ENCODE measurements at places on chromosomes 2 and 18. TPM values are rescaled to one million over a fixed set of nuclear protein-coding genes. Genes with fewer than 3 reads are reported as not detected.
A peak's percentile ranks its signal among the peaks of the same experiment; 100 is the strongest.

- no peaks in the 10 kb centered on the region for H3K27me3 ChIP-seq
- H3K4me3 ChIP-seq, result no peak overlapping the region
- H3K27ac ChIP-seq, result no peak overlapping the region
- H3K36me3 ChIP-seq, result no peaks in the 10 kb centered on the region
- DNase-seq, result no peak
Measured at GRCh38 chr2:122081751-122082150, 326.3 kb downstream of the TSN start.

DNA sequence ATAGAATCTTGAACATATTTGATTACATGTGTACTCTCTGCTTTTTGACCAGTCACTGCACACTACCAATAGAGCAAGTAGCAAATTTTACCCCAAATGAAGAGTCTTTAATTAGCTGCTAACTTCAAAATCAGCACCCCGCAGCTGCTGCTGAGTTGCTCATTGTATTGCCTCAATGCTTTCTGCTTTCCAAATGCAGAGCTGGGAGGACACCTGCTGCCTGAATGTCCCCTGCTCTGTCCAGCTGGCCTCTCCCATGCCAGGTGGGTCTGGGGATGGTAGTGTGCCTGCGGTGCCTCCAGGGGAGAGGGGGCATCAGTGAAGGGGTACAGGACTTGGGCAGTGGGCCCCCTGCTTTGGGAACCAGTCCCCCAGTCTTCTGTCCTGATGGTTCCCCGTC lies 184.8 kb downstream of the PRKCE start:
- H3K27me3 ChIP-seq, result no peaks in the 10 kb centered on the region
- H3K27ac ChIP-seq, result no peak overlapping the region
- no peaks in the 10 kb centered on the region for H3K36me3 ChIP-seq
- DNase-seq, result no peak
- H3K4me1 ChIP-seq, result no peaks in the 10 kb centered on the region

DNA sequence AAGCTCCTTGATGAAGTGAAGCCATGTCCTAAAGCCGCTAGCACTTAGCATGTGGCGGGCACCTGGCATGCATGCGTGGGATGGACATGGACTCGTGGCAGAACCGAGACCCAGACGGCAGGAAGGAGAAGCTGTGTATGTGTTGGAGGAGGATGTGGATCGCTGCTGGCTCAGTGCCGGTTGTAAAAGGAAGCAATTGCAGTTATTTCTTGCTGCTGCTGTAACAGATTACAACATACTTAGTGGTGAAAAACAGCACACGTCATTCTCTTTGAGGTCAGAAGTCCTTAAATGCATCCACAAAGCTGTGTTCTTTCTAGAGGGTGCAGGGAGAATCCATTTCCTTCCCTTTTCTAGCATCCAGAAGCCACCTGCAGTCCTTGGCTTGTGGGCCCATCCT lies 74.6 kb downstream of the AGAP1 start:
- H3K4me1 ChIP-seq, result no peaks in the 10 kb centered on the region
- H3K27ac ChIP-seq, result no peak overlapping the region
- no peak overlapping the region for H3K4me3 ChIP-seq
- H3K27me3 ChIP-seq, result no peaks in the 10 kb centered on the region
- no peaks in the 10 kb centered on the region for H3K36me3 ChIP-seq

Gene IL1R2
- total RNA-seq, result 0.85 TPM

- DNase-seq, result no peak
- H3K36me3 ChIP-seq, result no peaks in the 10 kb centered on the region
- peak overlapping the region; percentile 18 for H3K27ac ChIP-seq
- H3K4me3 ChIP-seq, result no peak overlapping the region
- H3K27me3 ChIP-seq, result no peaks in the 10 kb centered on the region
Measured at GRCh38 chr2:10307561-10308156, 5.0 kb downstream of the HPCAL1 start.

GRCh38 chr2:25497918-25498407 lies 156.2 kb upstream of the DNMT3A start:
- H3K36me3 ChIP-seq, result no peaks in the 10 kb centered on the region
- H3K4me1 ChIP-seq, result no peaks in the 10 kb centered on the region
- H3K27me3 ChIP-seq, result no peaks in the 10 kb centered on the region
- H3K4me3 ChIP-seq, result no peak overlapping the region
- H3K27ac ChIP-seq, result no peak overlapping the region
- no peak for DNase-seq

GRCh38 chr2:12678186-12678585 lies 38.5 kb upstream of the TRIB2 start:
- DNase-seq, result no peak
- no peak overlapping the region for H3K4me3 ChIP-seq
- H3K27ac ChIP-seq, result no peak overlapping the region

GRCh38 chr18:33424266-33424946 lies 16.1 kb downstream of the CCDC178 start:
- no peaks in the 10 kb centered on the region for H3K4me1 ChIP-seq
- H3K27ac ChIP-seq, result no peak overlapping the region
- H3K36me3 ChIP-seq, result no peaks in the 10 kb centered on the region

DNA sequence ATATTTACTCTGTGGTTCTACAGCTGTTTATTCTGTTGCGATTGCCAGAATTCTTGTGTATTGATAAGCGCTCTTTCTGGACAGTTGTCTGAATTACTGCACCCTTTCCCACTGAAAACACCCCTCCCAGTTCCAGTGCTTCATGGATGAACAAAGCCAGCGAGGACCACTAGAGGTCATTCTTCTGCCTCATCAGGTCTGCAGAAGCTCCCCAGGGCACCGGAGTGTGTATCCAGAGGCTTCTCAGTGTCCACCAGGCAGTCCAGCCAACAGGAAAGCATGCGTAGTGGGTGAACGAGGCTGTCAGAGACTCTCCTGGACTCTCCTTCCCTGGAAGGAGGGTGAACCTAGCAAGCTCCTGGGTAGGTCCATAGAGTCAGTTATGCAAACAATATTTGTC lies 40.6 kb upstream of the INHBB start:
- H3K4me3 ChIP-seq, result no peak overlapping the region
- no peaks in the 10 kb centered on the region for H3K27me3 ChIP-seq
- no peaks in the 10 kb centered on the region for H3K4me1 ChIP-seq

Gene IL1R1
- 3.7 TPM for total RNA-seq

DNA sequence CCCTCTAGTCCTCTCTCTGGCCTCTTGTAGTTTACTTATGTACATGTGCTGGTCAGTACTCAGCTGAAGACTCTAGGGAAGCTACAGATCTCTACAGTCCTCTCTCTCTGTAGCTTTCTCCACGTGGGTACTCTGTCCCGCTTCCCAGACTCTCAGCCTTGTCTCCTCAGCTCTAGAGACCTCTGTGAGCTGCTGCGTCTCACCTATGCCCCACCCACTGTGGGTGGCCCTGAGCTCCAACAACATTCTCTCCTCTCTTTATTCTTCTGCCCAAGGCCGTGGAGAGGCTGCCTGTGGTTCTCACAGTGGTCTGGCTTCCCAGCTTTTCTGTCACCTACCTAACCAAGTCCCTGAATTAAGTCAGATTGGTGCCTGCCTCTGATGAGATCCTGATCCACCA lies 33.4 kb downstream of the MFSD6 start:
- no peaks in the 10 kb centered on the region for H3K27me3 ChIP-seq
- no peak overlapping the region for H3K4me3 ChIP-seq
- H3K27ac ChIP-seq, result no peak overlapping the region
- no peak for DNase-seq
- H3K36me3 ChIP-seq, result peaks cover 14% of the 10 kb centered on the region

DNA sequence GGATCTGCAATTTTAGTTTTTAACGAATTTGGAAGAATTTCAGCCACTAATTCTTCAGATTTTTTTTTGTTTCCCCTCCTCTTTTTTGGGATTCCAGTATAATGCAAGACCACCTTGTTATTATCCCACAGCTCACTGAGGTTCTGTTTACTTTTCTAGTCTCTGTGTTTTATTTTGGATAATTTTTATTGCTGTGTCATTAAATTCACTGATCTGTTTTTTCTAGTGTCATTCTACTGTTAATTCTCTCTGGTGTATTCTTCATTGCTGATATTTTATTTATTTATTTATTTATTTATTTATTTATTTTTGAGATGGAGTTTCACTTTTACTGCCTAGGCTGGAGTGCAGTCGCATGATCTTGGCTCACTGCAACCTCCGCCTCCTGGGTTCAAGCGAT lies 32.2 kb downstream of the UBR3 start:
- no peak overlapping the region for H3K4me3 ChIP-seq
- no peaks in the 10 kb centered on the region for H3K27me3 ChIP-seq
- H3K27ac ChIP-seq, result no peak overlapping the region

GRCh38 chr2:164039270-164039669 lies 303.5 kb upstream of the FIGN start:
- no peak overlapping the region for H3K4me3 ChIP-seq
- DNase-seq, result no peak
- no peaks in the 10 kb centered on the region for H3K4me1 ChIP-seq
- no peak overlapping the region for H3K27ac ChIP-seq

GRCh38 chr18:69774831-69775230 lies 172.8 kb downstream of the CD226 start:
- H3K4me1 ChIP-seq, result peaks cover 7% of the 10 kb centered on the region
- H3K27ac ChIP-seq, result no peak overlapping the region
- H3K27me3 ChIP-seq, result no peaks in the 10 kb centered on the region
- no peaks in the 10 kb centered on the region for H3K36me3 ChIP-seq
- DNase-seq, result no peak
- H3K4me3 ChIP-seq, result no peak overlapping the region

Gene HOXD4
- total RNA-seq, result not detected

GRCh38 chr2:12302140-12302539 lies 414.6 kb upstream of the TRIB2 start:
- no peaks in the 10 kb centered on the region for H3K27me3 ChIP-seq
- H3K36me3 ChIP-seq, result no peaks in the 10 kb centered on the region
- H3K4me1 ChIP-seq, result peaks cover 29% of the 10 kb centered on the region
- DNase-seq, result no peak

DNA sequence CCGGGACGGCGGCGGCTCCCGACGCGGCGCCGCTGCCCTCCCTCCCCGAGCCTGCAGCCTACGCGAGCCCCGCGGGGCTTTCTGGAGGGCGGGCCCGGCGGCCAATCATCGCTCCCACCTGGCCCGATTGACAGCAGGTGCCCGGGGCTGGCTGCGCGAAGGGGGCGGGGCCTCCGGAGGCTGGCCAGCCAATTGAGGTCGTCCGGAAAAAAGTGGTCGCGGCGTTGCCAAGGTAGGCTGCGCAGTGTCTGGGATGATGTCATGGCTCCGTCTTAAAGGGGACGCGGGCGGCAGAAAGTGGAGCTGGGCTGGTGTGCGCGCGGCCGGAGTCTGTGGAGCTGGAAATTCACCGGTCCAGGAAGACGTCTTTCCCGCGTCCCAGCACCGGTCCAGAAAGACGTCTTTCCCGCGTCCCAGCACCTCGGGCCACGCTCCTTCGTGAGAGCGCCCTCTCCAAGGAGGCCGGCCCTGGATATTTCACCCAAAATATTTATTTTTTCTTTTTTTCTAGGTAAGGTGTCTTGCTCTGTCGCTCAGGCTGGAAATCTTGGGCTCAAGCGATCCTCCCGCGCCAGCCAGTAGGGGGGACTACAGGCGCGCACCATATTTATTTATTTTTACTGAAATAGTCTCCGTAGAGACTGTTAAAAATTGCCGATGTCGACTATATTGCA lies at the start of gene ACTR1B:
Gene ACTR1B (minus strand): TSS at position 83 of the 674 bp plus-strand sequence. CDS start 154 bp downstream, outside the sequence.
- H3K27ac ChIP-seq, result peak within 1 kb of the TSS; percentile 96
- H3K4me3 ChIP-seq, result peak within 1 kb of the TSS; percentile 100
- peak; percentile 97 for DNase-seq
- peaks cover 7% of the 10 kb centered on the region for H3K36me3 ChIP-seq
- peaks cover 30% of the 10 kb centered on the region for H3K4me1 ChIP-seq

- DNase-seq, result no peak
- H3K36me3 ChIP-seq, result no peaks in the 10 kb centered on the region
- no peaks in the 10 kb centered on the region for H3K27me3 ChIP-seq
- no peak overlapping the region for H3K4me3 ChIP-seq
- no peaks in the 10 kb centered on the region for H3K4me1 ChIP-seq
Measured at GRCh38 chr2:209936106-209936666, 66.3 kb upstream of the RPE start.

DNA sequence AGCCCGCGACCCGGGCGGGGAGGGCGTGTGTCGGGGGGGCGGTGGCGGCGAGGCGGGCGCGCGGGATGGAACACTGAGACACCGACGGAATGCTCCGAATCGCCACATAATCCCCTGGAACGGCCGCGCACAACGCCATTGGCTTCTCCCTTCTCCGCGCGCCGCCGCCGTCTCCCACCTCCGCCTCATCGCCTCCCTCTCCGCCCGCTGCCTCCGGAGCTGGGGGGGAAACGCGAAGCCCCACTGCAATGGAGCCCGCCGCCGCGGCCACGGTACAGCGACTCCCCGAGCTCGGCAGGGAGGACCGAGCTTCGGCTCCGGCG lies at the start of gene PHLPP1:
Gene PHLPP1 (plus strand): TSS at position 106 of the 323 bp plus-strand sequence. CDS start 143 bp downstream, at position 249.
- peak within 1 kb of the TSS; percentile 77 for H3K27ac ChIP-seq
- H3K27me3 ChIP-seq, result no peaks in the 10 kb centered on the region
- peaks cover 17% of the 10 kb centered on the region for H3K4me1 ChIP-seq
- H3K36me3 ChIP-seq, result no peaks in the 10 kb centered on the region

DNA sequence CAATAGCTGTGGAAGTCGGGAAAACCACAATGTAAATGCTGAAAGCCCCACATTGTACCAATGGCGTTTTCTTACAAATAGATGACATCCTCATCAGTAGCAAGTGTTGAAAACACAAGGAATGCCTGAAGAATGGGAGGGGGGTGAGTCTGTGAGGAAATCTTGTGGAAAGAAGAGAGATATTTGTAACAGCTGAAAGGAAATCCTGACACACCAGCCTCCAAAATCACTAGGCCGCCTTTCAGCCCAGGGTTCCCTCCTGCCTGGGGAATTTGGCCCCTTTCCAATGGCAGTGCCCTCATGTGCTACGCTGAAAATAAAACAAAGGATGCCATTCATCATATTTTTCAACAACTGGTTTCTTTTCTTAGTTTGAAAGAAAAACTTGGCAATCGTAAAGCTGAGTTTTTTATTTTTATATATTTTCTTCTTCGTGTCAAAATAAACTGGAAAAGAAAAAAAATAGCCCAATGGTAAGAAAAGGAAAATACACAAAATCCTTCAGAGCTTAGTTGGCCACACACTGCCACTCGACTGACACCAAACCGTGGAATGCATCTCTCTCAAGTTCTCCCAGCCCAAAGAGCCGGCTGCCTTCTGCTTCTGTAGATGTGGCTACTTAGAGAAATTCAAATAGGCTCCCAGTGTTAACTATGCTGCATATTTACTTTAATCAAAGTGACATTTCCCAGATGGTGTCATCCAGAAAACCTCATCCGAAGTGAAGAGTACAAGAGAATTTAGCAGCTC lies 52.0 kb downstream of the FTCDNL1 start:
- no peak for DNase-seq
- no peaks in the 10 kb centered on the region for H3K36me3 ChIP-seq
- H3K4me3 ChIP-seq, result no peak overlapping the region
- H3K27me3 ChIP-seq, result no peaks in the 10 kb centered on the region
- H3K4me1 ChIP-seq, result no peaks in the 10 kb centered on the region

- no peaks in the 10 kb centered on the region for H3K4me1 ChIP-seq
- DNase-seq, result no peak
- no peaks in the 10 kb centered on the region for H3K27me3 ChIP-seq
- H3K36me3 ChIP-seq, result no peaks in the 10 kb centered on the region
Measured at GRCh38 chr18:34651586-34652369, 58.3 kb upstream of the DTNA start.

- no peaks in the 10 kb centered on the region for H3K27me3 ChIP-seq
- no peak for DNase-seq
- H3K4me3 ChIP-seq, result no peak overlapping the region
- H3K27ac ChIP-seq, result no peak overlapping the region
Measured at GRCh38 chr2:104487366-104487765, 366.5 kb upstream of the POU3F3 start.

GRCh38 chr18:78423811-78424210 lies 555.8 kb upstream of the SALL3 start:
- no peak overlapping the region for H3K27ac ChIP-seq
- DNase-seq, result no peak
- H3K4me3 ChIP-seq, result no peak overlapping the region
- H3K27me3 ChIP-seq, result no peaks in the 10 kb centered on the region
- no peaks in the 10 kb centered on the region for H3K36me3 ChIP-seq
- H3K4me1 ChIP-seq, result no peaks in the 10 kb centered on the region

GRCh38 chr18:13826209-13826608 lies 2.3 kb downstream of the MC5R start:
- no peak overlapping the region for H3K27ac ChIP-seq
- H3K27me3 ChIP-seq, result peaks cover 5% of the 10 kb centered on the region
- no peak overlapping the region for H3K4me3 ChIP-seq

Data from CD8-positive, alpha-beta memory T cell (primary cell).